ENCODE measurements at places on chromosomes 13 and 19.

DNA sequence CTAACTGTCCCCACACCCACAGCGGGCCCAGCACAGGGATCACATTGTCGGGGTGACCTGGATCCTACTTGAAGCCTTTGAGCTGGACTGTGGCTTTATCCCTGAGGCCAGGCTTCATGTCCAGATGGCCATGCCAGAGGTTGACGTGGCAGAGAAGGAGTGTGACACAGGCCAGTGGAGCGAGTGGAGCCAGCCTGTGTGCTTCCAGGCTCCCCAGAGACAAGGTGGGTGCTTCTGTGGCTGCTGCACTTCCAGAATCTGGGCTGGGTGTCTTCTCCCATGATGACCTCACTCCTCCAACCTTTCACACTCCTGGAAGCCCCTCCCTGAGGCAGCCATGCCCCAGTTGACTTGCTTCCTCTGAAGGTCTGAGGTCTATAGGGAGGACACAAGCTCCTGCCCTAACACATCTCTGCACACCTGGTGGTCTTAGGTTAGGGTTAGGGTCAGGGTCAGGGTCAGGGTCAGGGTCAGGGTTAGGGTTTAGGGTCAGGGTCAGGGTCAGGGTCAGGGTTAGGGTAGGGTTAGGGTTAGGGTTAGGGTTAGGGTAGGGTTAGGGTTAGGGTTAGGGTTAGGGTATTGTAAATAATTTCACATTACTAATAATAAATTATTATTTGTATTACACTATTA, 13.1 kb upstream of the MZF1 start:
- DNase-seq = peak; percentile 0
- H3K36me3 ChIP-seq = peaks cover 32% of the 10 kb centered on the region
- H3K4me3 ChIP-seq = no peak overlapping the region
- no peaks in the 10 kb centered on the region for H3K27me3 ChIP-seq
- no peaks in the 10 kb centered on the region for H3K4me1 ChIP-seq

GRCh38 chr19:1360818-1361461, 22.8 kb upstream of the NDUFS7 start:
- peaks cover 51% of the 10 kb centered on the region for H3K4me1 ChIP-seq
- no peaks in the 10 kb centered on the region for H3K27me3 ChIP-seq
- DNase-seq = no peak
- H3K4me3 ChIP-seq = no peak overlapping the region
- H3K27ac ChIP-seq = no peak overlapping the region

DNA sequence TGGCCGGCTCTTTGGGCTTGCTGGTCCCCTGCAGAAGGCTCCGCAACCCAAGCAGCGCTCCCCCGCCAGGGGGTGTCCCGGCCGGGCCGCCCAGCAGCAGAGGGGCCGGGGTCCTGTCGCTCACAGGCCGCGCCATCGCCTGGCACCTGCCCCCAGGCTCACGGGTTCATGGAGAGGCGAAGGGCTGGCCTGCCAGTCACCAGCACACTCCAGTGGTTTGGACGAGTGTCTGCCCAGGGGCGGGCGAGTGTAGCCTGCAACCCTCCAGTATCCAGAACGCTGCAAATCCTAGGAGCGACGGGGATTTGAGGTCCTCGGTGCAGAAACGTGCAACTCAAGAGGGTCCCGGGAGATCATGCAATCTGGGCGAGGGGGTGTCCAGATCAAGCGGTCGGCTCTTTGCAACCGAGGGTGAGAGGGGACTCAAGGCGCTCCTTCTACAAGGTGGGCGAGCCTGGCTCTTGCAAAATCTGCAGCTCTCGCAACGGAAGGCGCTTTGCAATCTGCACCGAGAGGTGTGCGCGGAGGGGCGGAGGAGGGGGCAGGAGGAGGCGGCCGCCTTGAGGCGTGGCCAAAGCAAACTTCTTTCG, at the start of gene DBP:
Gene DBP, minus strand, starts transcription at position 521 of the 590 bp plus-strand sequence. Its CDS starts 385 bp downstream, at position 136.
- peak within 1 kb of the TSS; percentile 72 for H3K4me3 ChIP-seq
- H3K27ac ChIP-seq = peak within 1 kb of the TSS; percentile 79
- H3K27me3 ChIP-seq = no peaks in the 10 kb centered on the region
- DNase-seq = no peak
- peaks cover 6% of the 10 kb centered on the region for H3K36me3 ChIP-seq

DNA sequence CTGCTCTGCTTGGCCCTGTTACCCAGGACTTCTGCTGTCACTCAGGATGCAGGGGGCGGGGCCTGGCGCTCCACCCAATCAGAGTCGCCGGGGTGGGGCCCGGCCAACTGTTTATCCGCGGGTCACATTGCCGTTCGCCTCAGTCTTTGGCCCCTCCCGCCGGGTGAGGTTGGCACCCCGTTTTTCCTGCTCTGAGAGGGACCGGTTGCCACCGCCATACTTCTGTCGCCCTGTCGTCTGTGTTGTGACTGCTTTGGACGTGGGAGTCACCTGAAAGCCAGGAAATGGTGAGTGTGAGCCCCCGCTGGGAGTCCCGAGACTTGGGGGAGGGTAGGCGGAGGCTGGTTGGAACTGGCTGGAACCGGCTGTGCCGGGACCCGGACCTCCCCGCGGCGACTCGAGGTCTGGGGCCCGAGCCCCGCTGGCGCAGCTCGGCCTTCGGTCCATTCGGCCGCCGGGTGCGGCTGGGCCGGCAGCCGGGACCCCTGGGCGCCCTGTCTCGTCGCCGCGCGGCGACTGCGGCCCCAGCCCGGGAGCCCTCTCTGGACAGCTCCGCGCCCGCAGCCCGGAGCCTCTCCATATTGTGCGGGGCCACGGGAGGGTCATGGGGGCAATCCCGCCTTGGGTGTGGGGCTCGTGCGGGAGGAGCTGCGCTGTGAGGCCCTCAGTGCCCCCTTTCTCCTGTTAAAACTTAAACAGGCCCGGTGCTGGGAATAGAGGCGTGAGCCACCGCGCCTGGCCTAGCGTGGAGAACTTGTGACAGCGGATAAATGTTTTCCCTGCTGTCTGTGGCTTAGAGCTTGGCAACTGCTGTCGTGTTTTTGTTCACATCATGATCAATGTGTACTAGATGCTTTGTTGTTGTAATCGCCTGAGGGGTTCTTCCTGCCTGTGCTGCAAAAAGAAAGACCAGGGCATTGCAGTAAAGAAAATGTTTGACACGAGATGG, at the start of gene ZNF844:
Gene ZNF844, plus strand, starts transcription at position 142 of the 949 bp plus-strand sequence. Its CDS starts 143 bp downstream, at position 285.
- no peaks in the 10 kb centered on the region for H3K36me3 ChIP-seq
- peak within 1 kb of the TSS; percentile 74 for H3K27ac ChIP-seq

GRCh38 chr19:16296713-16297112, 27.9 kb upstream of the KLF2 start:
- no peaks in the 10 kb centered on the region for H3K36me3 ChIP-seq
- H3K4me1 ChIP-seq = no peaks in the 10 kb centered on the region
- H3K27me3 ChIP-seq = peaks cover 3% of the 10 kb centered on the region
- no peak overlapping the region for H3K4me3 ChIP-seq
- no peak overlapping the region for H3K27ac ChIP-seq

- H3K4me1 ChIP-seq = no peaks in the 10 kb centered on the region
- no peak overlapping the region for H3K27ac ChIP-seq
- DNase-seq = no peak
- H3K27me3 ChIP-seq = no peaks in the 10 kb centered on the region
- no peaks in the 10 kb centered on the region for H3K36me3 ChIP-seq
- H3K4me3 ChIP-seq = no peak overlapping the region
These were observed 163.5 kb downstream of the MTUS2 start for GRCh38 chr13:28983641-28984040.

GRCh38 chr19:55690109-55690768, 15.2 kb downstream of the EPN1 start:
- H3K4me3 ChIP-seq = no peak overlapping the region
- H3K27me3 ChIP-seq = no peaks in the 10 kb centered on the region
- DNase-seq = no peak
- no peak overlapping the region for H3K27ac ChIP-seq
- H3K4me1 ChIP-seq = no peaks in the 10 kb centered on the region
- H3K36me3 ChIP-seq = peaks cover 92% of the 10 kb centered on the region

DNA sequence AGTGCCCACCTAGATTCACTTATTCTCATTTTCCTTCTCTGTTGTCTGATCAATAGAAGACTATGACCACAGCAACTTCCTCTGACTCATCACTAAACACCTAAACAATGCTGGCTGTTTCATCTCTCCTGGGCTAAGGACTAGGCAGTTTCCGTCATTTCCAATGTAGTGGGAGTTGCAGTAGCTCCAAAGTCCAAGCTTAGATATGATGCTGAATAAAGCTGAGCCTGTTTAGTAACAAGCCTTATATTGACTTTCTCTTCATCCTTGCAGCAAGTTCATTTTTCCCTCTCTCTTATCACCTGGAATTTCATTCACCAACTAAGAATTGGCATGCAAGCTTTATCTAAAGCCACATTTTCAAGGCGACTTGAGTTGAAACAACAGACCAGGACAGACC, 53.5 kb upstream of the PCDH9 start:
- no peaks in the 10 kb centered on the region for H3K4me1 ChIP-seq
- no peaks in the 10 kb centered on the region for H3K27me3 ChIP-seq
- no peaks in the 10 kb centered on the region for H3K36me3 ChIP-seq
- no peak for DNase-seq
- H3K27ac ChIP-seq = no peak overlapping the region

- no peaks in the 10 kb centered on the region for H3K4me1 ChIP-seq
- no peak overlapping the region for H3K27ac ChIP-seq
- no peak overlapping the region for H3K4me3 ChIP-seq
- no peaks in the 10 kb centered on the region for H3K27me3 ChIP-seq
- DNase-seq = no peak
These were observed 224.2 kb downstream of the RGCC start for GRCh38 chr13:41681587-41681986.

DNA sequence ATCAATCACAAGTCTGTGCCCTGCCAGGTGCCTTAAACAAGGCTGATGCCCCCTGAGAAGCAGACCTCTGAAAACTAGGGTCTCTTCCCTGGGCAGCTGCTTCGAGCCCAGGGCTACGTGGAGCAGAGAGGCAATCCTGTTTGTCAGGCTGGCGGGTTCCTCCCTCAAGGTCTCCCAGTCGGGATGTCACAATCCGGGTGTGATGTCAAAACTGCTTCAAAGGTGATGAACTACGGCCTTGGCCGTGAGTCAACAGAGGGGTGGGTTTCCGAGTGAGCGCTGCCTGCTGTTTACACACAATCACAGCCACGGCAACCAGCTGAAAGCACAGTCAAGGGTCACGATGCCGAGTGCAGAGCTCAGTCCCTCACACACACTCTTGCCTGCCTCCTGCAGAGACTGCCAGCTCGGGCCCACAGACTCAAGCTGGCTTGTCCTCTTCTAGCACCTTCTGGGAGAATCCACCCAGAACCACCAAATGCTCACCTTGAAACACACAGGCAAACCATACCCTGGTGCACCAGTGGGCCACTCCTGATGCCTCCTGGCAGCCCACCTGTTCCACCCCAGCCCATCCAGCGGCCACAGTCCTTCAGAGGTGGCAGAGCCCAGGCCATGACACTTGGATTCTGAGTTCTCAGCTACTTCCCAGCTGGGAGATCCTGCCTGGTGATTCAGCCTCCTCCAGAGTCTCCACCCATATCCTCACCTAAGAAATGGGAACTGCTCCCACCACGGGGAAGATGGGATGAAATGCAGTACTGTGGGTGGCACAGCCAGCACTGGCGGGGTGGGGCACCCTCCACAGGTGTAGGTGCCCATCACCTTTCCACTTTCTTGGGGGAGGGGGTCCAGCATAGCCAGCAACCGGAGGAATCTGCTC, 6.8 kb downstream of the ELL start:
- H3K27ac ChIP-seq = peak overlapping the region; percentile 33
- DNase-seq = no peak
- H3K36me3 ChIP-seq = no peaks in the 10 kb centered on the region
- H3K27me3 ChIP-seq = no peaks in the 10 kb centered on the region
- H3K4me1 ChIP-seq = peaks cover 4% of the 10 kb centered on the region

DNA sequence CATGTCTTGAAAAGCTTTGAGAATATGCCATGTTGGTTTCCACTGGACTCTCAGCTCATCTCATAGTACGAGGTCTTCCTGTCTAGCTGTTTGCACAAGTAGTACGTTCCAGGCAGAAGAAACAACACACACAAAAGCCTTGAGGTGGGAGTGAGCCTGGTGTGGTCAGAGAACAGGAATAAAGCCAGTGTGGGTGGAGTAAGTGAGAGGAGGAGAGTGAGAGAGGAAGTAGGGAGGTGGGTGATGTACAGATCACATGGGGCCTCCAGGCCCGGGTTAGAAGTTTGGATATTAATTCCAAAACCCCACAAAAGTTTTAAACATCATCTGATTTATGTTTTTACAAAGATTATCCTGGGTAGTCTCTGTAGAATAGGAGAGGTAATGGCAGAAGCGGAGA, 230.6 kb downstream of the MTUS2 start:
- no peaks in the 10 kb centered on the region for H3K27me3 ChIP-seq
- no peaks in the 10 kb centered on the region for H3K36me3 ChIP-seq
- DNase-seq = no peak
- no peak overlapping the region for H3K27ac ChIP-seq
- no peak overlapping the region for H3K4me3 ChIP-seq

- DNase-seq = peak; percentile 44
- H3K27ac ChIP-seq = no peak overlapping the region
- peaks cover 62% of the 10 kb centered on the region for H3K4me1 ChIP-seq
These were observed 9.6 kb downstream of the CEBPA start for GRCh38 chr19:33292595-33293254.

DNA sequence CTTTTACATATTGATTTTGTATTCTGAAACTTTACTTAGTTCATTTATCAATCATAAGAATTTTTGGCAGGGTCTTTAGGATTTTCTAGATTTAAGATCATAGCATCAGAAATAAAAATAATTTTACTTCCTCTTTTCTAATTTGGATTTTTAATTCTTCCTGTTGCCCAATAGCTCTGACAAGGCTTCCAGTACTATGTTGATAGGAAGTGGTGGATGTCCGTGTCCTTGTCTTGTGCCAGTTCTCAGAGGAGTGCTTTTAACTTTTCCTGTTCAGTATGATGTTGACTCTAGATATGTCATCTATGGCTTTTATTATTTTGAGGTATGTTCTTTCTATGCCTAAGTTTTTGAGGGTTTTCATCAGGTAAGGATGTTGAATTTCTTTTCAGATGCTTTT, 7.7 kb upstream of the KIR2DL4 start:
- no peak overlapping the region for H3K27ac ChIP-seq
- DNase-seq = peak; percentile 21

- H3K27me3 ChIP-seq = no peaks in the 10 kb centered on the region
- no peak overlapping the region for H3K27ac ChIP-seq
- no peak for DNase-seq
These were observed 14.8 kb downstream of the FUT6 start for GRCh38 chr19:5824751-5825150.

- no peak overlapping the region for H3K4me3 ChIP-seq
- H3K36me3 ChIP-seq = no peaks in the 10 kb centered on the region
- peaks cover 27% of the 10 kb centered on the region for H3K27me3 ChIP-seq
- H3K4me1 ChIP-seq = no peaks in the 10 kb centered on the region
These were observed 19.7 kb upstream of the POP4 start for GRCh38 chr19:29586401-29586800.

- H3K4me1 ChIP-seq = no peaks in the 10 kb centered on the region
- no peak overlapping the region for H3K4me3 ChIP-seq
- no peaks in the 10 kb centered on the region for H3K27me3 ChIP-seq
These were observed 168.9 kb downstream of the TEX29 start for GRCh38 chr13:111489301-111489700.

GRCh38 chr19:13842291-13843103, 34.4 kb upstream of the NANOS3 start:
- peak overlapping the region; percentile 97 for H3K4me3 ChIP-seq
- peaks cover 12% of the 10 kb centered on the region for H3K4me1 ChIP-seq
- H3K36me3 ChIP-seq = peaks cover 4% of the 10 kb centered on the region
- H3K27ac ChIP-seq = peak overlapping the region; percentile 98

Measured in common myeloid progenitor, CD34-positive (primary cell).